ENCODE measurements at places on chromosomes 1 and 21.
A peak's percentile ranks its signal among the peaks of the same experiment; 100 is the strongest.

GRCh38 chr1:208100906-208101305 is 143.3 kb downstream of the PLXNA2 start:
- DNase-seq: no peak

DNA sequence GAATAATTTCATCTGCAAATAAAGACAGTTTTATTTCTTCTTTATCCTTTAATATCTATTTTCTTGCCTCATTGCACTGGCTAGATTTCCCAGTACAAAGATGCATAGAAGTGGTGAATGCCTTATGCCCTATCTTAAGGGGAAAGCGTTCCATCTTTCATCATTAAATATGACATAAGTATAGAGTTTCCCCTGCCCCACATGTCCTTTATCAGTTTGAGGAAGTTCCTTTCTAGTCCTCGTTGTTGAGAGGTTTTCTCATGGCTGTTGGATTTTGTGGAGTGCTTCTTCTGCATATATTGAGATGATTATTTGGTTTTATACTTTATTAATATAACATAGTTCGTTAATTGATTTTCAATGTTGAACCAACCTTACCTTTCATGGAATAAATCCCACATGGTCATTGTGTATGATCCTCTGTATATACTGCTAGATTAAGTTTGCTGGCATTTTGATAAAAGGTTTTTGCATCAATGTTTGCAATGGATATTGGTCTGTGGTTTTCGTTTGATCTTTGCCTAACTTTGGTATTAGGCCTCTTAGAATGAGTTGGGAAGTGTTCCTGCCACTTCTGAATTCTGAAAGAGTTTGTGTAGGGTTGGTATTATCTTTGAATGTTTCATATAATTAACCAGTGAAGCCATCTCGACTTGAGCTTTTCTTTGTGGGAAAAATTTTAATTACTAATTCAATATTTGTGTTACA is 15.6 kb downstream of the PRKACB start:
- DNase-seq: no peak

DNA sequence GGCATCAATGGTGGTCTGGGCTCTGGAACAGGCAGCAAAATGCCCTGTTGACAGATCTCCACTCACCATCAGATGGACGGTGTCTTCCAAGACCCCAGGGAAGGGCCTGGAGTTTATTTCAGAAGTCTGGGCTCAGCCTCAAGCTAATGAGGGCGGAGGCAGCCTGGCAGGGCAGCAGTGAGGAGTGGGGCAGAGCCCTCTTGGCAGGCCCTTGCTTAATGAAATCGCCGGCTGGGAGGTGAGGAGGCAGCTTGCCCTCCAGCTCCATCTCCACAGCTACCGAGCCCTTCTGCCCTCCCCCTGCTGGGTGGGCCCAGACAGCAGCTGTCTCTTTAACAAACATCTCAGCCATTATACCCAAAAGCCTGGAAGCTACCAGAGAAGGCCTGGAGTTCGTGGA is 22.0 kb upstream of the GRIK3 start:
- DNase-seq: no peak

- DNase-seq: no peak
These were observed 48.1 kb downstream of the ELAPOR1 start for GRCh38 chr1:109161858-109162606.

DNA sequence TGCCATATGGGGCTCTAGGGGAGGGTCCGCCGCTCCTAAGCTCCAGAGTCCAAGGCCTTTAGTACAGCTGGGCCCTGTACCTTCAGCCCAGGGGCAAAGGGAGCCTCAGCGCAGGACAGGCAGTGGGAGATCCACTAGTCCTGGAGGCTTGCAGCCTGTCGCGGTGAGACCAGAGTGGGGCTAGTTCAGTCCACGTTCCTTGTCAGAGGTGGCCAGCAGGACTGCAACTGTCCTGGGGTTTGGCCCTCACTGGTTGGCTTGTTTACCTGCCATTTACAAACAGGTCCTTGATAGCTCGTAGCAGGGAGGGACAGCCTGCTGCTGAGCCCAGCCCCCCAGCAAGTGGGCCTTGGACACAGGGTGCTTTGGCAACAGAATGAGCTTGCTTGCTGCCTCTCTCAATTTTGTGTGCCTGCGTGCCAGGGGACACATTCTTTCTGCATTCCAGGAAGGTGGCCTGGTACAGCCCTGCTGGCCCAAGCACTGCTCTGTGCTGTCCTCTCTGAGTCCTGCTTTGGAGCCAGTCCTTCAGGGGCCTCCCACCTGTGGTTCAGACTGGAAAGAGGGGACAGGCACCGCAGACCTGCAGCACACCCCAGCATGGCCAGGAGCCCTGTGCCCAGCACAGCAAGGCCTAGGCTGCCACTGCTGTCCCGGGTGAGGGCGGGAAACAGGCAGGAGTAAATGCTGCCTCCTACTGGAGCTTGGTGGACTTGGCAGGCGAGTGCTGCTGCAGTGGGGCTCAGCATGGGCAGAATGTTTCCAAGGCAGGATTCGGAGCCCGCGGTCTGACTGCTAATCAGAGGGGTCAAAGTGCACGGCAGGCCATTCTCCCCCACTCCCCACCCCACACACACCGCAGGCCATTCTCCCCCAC is 15.2 kb downstream of the H6PD start:
- no peak for DNase-seq

GRCh38 chr21:36902793-36903192 is 63.7 kb downstream of the HLCS start:
- no peak for DNase-seq

DNA sequence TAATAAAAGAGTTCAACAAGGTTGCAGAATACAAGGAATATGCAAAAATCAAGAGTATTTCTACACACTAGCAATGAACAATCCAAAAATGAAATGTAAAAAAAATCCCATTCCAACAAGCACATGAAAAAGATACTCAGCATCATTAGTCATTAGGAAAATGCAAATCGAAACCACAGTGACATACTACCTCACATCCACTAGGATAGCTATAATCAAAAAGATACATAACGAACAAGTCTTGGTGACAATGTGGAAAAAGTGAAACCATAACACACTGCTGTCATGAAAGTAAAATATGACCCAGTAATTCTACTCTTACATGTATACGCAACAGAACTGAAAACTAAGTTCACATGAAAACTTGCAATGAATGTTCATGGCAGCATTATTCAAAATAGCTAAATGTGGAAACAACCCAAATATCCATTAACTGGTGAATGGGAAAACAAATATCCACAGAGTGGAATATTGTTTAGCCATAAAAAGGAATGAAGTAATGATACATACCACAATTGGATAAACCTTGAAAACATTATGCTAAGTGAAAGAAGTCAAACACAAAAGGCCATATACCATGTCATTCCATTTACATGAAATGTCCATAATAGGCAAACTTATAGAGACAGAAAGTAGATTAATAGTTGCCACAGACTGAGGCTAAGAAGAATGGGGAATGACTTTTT is 34.3 kb downstream of the PIK3R3 start:
- no peak for DNase-seq

DNA sequence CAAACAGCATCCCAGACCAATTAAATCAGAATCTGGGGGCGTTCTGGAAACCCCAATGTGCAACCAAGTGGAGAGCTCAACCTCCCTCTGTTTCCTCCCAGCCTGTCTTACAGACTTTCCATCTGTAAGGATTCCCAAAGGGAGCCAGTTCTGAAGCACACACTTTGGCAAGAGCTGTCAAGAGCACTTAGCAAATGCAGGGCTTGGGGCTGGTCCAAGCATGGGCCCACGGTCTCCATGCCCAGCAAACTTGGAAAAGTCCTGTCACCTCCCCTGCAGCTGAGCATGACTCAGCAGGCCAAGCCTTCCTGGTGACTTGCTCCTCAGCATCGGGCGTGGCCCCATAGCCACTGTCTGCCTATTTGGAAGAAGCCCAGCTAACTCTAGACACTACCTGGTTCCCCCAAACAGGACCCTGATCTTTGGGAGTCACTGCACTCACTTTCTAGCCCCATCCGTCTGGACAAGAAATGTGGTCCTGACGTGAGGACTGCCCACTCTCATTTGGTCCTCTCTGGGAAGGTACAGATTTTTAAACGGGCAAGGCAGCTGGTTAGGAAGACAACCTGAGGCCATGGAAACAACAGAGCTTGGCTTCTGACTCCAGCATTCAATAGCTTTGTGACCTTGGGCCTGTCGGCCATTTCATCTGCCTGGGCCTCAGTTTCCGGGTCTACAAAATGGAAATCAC is 16.9 kb downstream of the SLC2A1 start:
- DNase-seq: no peak

DNA sequence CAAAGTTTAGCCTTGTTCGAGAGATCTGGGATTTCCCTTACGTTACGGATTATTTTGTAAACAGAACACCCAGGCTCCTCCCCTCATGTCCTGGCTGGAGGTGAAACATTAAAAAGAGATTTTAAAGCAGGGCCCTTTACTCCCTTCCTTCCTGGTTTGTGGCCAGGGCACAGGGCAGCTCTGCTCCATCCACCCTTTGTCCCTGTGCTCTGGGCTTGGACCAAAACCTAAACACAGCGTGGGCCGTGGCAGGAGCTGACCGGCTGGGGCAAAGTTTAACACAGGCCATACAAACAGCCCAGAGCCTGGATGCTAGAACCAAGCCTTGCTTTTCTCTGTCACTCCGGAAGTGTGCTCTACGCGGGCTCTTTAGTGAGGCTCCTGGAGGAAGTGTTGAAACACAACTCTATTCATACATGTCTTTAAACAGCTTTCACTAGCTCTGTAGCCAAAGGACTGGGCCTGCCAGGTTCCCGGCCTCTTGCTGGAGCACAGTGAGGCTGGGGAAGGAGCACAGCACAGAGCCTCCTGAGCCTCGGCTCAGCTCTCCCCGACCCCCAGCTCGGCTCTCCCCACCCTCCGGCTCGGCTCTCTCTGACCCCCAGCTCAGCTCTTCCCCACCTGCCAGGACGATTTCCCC is 84.7 kb downstream of the PDE9A start:
- DNase-seq: no peak

DNA sequence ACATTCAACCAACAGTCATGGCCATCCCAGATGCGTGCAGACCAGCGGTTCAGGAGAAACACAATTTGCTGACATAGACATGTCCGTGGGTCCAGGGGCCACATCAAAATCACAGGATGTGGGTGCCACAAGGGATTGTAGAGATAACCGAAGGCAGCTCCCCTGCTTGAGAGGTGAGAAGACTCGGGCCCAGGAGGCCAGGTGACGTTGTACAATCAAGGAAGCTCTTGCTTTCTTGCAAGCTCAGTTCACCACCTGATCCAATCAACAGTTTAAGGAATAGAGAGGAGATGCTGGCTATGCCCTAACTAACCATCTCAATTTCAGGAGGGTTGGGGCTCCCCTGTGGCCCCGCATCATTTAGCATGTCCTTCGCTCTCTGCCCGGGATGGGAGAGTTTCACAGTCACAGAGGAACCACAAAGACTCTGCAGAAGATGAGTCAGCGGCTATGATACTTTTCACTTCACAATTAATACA is 19.5 kb downstream of the UBASH3A start:
- DNase-seq: no peak

DNA sequence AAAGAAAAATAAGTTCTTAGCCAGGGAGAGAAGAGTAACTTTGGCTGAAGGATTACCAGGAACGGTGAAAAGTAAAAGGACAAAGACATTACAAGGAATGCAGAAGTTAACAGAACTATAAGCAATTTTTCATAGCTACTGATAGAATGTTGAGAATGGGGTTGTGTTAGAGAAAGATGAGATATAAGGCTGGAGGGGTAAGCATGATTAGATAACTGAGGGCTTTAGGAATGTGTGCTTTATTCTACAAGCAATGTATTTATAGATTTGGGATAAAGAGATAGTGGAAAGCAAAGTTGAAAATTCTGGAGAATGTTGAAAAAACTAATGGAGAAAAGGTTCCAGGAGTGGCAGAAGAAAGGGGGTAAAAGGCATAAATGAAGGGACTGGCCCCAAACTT is 65.4 kb upstream of the PTCH2 start:
- DNase-seq: no peak

GRCh38 chr1:151710187-151710840 is 6.3 kb downstream of the CELF3 start:
- DNase-seq: no peak

GRCh38 chr1:160411271-160412027 is 11.1 kb downstream of the VANGL2 start:
- DNase-seq: no peak

GRCh38 chr1:85406887-85407533 is 57.9 kb downstream of the DDAH1 start:
- no peak for DNase-seq

DNA sequence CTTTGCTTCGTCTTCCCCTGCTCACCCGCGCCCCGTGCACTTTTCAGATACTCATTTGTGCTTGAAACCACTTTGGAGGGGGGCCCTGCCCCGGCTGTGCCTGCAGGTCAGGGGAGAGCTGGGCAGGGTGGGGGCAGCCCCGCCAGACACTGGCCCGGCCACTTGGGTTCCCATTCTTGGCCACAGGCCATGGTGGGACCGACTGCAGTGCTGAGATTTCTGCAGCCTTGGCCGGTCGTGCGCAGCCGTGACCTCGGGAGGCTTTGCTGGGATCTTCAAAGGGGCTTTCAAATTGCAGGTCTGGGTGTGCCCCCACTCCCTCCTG is 54.5 kb upstream of the TTC34 start:
- DNase-seq: no peak

GRCh38 chr1:181317261-181317930 is 165.9 kb upstream of the CACNA1E start:
- DNase-seq: no peak

DNA sequence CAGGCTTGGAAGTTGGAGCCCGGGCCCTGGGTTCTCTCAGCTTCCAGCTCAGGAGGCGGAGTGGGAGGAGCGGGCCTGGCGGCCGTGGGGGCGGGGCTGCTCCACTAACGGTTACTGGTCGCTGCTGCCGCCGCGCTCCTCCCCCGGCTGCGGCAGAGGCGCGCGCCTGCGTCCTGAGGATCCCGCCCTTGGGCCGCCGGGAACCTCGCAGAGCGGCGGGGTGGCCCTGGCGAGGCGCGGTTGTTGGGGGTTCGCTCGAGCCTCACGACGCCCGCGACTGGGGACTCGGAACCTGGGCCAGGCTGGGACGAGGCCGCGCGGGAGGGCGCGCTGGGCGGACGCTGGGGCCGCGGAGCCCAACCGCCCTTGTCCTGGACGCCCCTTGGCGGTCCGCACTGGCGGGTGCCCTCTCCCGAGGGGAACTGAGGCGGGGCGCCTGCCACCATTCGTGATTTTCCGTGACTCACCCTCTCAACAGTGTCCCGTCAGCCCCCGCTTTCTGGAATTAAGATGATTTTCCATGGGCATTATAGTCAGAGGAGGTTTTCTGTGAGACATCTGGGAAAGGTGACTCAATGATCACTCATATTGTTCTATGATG is 34.1 kb downstream of the OR2G3 start:
- peak; percentile 1 for DNase-seq

DNA sequence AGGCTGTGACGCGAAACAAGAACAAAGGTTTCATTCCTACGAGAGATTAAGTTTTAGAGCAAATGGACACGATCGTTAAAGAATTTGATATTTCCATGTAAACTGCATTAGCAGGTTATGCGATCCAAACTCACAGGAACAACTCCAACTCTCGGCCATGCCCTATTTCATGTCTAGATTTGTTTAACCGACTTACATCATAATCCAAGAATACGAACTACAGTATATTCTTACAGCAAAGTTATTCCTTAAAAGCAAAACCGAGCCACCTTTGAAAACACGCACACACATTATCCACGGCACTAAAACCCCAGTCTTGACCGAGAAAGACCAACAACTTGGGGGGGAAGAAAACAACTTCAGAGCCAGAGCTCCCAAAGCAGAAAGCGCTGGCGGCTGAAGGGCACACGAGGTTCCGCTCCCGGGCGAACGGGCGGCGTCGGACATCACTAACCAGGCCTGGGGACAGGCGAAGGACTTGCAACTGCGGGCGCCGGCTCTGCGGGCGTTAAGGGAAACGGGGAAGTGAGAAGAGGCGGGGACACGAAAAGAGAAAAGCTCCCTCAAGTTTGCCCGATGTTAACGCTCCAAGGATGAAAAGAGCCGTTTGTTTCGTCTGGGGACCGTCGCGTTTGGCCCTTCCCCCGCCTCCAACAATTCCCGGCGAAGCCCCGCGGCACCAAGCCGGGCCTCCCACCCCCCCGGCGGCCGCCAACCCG is 690 bp downstream of the B3GALNT2 start:
- peak; percentile 2 for DNase-seq
